ENCODE measurements at places on chromosomes 12 and 14.
A peak's percentile ranks its signal among the peaks of the same experiment; 100 is the strongest.

DNA sequence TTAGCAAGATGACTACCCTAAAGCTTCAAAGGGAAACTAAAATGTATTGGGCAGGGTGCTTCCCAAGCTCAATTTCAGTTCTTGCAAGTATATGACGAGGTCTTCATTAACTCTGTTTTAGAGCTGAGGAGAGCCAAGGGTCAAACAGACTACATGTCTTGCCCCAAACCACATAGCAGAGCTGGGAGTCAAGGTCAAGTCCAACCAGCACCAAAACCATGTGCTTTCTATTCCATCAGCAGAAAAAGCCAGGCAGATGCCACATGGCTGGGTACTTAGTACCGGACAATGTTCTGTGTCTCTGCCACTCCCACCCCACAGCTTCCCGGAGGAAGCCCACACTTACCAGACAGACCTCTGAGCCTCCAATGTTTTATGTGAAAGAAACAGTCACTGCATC, 17.6 kb downstream of the NID2 start:
- DNase-seq: no peak

- DNase-seq: peak; percentile 55
Measured at GRCh38 chr12:54360717-54361456, 3.4 kb downstream of the GPR84 start.

- DNase-seq: no peak
Measured at GRCh38 chr14:91867316-91867988, at the start of gene TC2N. Gene TC2N, minus strand, starts transcription at chr14:91867536. Its CDS starts 53,767 bp downstream, at chr14:91813769.

GRCh38 chr14:95311752-95312151, 8.0 kb downstream of the CLMN start:
- no peak for DNase-seq

DNA sequence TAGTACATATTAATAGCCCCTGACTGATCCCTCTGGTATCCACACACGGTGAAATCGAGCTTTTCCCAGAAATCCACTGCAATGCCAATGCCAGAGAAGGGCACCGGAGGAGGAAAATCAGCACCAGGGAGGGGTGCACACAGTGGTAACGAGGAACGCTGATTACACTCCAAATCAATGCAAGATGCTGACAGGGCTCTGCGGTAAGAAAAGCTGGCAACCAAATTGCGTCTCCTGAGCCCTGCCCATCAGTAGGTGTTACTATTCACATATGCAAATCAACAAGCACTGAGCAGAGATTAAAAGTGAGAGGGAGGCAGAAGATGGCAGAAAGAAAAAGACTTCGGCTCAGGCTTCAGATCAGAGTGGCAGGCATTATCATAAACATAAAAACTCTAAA, 159.1 kb downstream of the RPS29 start:
- DNase-seq: no peak

DNA sequence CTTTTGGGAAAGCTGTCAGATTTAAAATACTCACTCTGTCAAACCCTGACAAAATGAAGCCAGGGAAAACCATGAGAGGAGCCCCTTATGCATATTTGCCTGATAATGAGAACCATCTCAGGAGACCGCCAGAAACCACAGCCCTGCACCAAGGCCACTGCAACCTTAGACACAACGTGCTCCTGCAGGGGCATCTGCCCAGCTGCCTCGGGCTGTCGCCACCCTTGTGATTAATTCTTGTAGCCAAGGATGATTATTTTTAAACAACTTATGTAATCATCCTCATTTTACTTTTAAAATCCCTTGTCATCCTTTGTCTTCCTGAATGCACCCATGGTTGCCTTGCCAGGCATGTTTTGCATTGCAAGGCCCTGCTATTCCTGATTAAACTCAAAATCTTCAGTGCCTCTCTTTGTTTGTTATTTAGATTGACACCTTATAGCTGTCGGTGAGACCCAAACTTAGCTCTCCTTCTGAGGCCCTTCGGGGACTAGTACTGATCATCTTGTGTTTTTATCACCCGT, 766.4 kb upstream of the TMEM132C start:
- no peak for DNase-seq

DNA sequence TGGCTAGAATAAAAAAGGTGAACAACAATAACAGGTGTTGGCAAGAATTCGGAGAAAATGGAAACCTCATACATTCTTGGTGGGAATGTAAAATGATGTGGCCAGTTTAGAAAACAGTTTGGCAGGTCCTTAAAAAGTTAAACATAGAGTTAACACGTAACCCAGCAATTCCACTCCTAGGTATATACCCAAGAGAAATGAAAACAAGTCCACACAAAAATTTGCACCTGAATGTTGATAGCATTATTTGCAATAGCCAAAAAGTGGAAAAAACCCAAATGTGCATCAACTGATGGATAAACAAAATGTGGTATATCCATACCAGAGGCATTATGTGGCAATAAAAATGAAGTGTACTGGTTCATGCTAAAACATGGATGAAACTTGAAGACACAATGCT, 2.3 kb upstream of the MYO1H start:
- no peak for DNase-seq
